ENCODE measurements at places on chromosomes 5 and 9.

GRCh38 chr9:113564498-113565237 lies 101.1 kb downstream of the RGS3 start:
- ATAC-seq: peak; percentile 87

- ATAC-seq: no peak
Observed at GRCh38 chr9:6078382-6079105, 63.1 kb upstream of the RANBP6 start.

DNA sequence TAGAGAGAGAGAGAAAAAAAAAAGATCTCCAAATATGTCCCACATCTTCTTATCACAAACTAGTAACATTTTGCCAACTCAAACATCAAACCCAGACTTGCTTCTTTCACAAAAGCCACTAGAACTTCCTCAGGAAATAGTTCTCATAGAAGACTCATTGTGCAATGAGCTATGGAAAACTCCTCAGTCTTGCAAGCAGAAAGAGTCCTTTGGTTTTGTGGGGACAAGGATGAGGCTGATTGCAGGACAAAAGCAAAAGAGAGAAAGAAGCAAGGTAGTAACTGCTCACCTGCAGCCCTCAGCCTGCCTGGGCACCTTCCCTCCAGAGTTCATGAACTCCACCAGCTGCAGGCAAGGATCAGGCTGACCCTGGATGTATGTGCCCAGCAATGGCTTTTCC lies 399.0 kb downstream of the IRX1 start:
- ATAC-seq: no peak

GRCh38 chr5:34034534-34035327 lies 8.3 kb downstream of the C1QTNF3 start:
- ATAC-seq: no peak

DNA sequence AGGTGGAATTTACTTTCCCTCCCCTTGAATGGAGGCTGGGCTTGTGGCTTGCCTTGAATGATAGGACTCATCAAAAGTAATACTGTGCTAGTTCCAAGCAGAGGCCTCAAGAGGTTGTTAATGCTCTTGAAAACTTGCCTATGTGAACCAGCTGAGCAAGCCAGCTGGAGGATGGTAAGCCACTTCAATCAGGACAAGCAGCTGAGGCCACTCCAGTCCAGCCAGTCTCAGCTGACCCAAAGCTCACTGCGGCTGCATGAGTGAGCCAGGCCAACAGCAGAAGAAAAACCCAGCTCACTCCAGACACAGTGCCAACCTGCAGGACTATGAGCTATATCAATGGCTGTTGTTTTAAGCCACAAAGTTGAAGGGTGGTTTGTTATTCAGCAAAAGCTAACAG lies 182.8 kb downstream of the MCTP1 start:
- no peak for ATAC-seq

- ATAC-seq: no peak
Observed at GRCh38 chr9:8030095-8030494, 230.5 kb upstream of the DMAC1 start.

GRCh38 chr5:166561759-166562158 lies 1729.7 kb upstream of the WWC1 start:
- ATAC-seq: no peak

DNA sequence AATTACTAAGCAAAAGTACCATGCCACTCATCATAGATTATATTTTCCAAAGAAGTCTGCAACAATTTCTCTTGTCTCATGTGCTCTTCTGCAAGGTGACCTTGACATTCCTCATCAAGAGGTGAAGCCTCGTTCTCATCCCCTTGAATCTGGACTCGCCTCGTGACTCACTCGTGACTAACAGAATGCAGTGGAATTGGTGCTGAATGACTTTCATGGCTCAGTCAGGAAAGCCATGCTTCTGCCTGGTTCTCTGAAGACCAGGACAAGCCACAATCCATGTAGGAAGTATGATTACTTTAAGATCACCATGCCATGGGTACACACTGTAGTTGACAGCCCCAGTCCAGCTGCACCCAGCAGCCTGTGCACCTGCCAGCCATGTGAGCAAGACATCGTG lies 335.8 kb downstream of the GADD45G start:
- ATAC-seq: no peak

GRCh38 chr5:124658867-124659557 lies 87.4 kb downstream of the ZNF608 start:
- no peak for ATAC-seq

GRCh38 chr9:130287736-130288135 lies 22.2 kb downstream of the HMCN2 start:
- no peak for ATAC-seq

- ATAC-seq: no peak
Observed at GRCh38 chr9:100364013-100364412, 11.3 kb upstream of the TEX10 start.

DNA sequence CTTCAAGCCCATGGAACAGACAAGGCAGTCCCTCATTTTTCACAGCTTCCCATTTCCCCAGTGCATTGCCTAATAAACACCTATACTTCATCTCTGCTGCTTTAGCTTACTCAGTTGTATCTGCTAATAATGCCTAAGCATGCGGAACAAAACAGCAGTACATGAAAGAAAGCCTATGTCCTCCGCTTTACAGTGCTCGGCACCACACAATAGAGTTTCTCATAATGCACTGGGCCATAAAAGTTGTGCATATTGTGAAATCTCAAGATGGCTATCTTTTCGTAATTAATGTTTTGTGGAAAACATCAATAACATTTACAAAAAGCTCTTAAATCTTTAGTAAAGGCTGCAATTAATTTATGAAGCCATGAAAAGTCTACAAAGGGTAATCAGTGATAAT lies 69.3 kb downstream of the DENND1A start:
- ATAC-seq: no peak

GRCh38 chr9:68997666-68998065 lies 16.2 kb downstream of the PRKACG start:
- ATAC-seq: no peak

DNA sequence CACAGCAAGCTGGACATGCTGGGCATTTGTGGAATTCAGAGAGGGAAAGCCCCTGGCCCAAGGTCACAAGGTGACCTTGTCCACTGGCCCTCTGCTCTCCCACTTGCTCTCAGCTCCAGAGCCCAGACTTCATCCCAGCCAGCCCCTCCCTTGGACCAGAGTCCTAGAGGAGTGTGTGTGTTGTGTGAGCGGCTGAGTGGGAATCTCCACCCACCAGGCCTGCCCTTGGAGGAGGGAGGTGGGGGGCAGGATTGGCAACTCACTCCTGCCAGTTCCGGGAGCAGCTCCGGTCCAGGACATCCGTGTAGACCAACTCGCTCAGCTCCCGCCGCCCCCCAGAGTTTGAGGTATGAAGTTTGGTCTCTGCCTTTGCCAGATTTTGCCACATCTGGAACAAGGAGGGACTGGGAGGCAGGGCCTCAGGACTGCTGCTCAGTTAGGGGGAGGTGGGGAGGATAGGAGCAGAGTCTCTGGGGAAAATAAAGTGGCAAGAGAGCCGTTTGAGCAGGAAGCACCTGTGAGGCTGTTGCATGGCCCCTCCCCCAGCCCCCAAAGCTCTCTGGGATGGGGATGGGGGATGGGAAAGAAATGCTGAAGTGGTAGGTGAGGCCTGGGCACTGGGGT lies 1.4 kb downstream of the MZB1 start:
- ATAC-seq: no peak

GRCh38 chr9:93624977-93625376 lies 48.6 kb downstream of the PHF2 start:
- no peak for ATAC-seq

DNA sequence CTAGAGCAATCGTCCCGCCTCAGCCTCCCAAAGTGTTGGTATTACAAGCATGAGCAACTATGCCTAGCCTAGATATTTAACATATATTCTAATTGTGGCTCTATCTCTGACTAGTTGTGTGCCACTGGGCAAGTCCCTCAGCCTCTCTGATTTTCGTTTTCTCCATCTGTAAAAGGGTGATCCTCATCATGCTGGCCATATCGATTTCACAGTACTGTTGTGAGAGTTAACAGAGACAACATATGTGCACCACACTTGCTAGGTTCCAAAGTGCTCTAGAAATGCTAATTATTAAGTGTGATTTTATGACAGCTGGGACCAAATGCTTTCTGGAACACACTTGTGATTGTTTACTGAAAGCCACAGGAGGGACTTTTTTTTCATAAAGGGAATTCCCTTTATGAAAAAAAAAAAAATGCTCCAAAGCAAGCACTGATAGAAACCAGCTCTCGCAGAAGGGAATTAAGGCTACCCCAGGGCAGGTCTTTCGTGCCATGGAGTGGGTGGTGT lies 78.5 kb upstream of the EPB41L4B start:
- ATAC-seq: no peak

- no peak for ATAC-seq
Observed at GRCh38 chr5:103355579-103355978, 97.0 kb downstream of the MACIR start.

- ATAC-seq: no peak
Observed at GRCh38 chr5:67178085-67178484, 18.5 kb downstream of the CD180 start.

- ATAC-seq: no peak
Observed at GRCh38 chr9:87950296-87950695, 24.0 kb downstream of the CDK20 start.

- no peak for ATAC-seq
Observed at GRCh38 chr5:171840066-171840465, 54.4 kb downstream of the SMIM23 start.

GRCh38 chr9:15549611-15550010 lies 3.2 kb upstream of the CCDC171 start:
- no peak for ATAC-seq

DNA sequence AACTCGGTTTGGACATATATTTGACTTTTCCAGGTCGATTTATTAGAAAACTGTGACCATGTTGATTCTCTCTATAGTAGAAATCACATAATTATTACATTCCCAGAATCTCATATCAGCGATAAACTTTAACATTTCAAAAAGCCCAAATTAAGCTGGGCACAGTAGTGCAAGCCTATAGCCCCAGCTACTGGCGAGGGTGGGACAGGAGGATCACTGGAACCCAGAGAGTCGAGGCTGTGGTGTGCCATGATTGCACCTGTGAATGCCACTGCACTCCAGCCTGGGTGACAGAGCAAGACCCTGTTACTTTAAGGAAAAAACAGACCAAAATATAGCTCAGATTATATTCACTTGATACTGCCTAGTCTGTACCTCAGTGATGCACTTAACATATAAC lies 128.9 kb downstream of the CPLANE1 start:
- no peak for ATAC-seq

DNA sequence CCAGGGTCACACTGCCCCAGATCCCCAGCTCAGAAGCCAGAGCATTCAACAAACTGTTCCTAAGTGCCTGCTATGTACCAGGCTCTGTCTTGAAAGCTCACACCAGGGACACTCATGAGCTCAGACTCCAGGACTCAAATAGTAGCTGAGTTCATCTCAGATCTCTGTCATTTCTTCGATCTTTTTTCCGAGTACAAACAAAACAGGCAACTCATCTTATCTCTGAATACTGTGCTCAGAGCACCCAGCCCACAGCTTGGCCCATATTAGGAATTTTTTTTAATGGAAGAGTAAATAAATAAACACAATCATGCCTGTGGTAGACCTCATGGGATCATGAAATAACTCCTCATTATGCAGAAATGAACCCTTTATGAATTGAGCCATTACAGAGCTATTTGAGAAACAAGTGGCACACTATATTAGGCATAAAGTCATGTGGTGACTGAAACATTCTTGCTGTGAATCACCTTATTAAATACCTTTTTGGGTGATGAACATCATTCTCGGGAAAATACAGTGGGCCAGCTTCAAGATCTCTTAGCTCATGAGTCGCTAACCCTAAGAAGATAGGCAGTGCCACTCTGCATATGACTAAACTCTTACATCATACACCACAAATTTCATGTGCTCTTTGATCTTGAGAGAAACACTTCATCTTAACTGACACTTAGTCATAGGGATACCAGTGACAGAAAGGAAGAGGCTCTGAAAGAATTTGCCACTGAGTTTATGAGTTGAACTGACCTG lies 9.9 kb downstream of the SH3RF2 start:
- ATAC-seq: no peak

DNA sequence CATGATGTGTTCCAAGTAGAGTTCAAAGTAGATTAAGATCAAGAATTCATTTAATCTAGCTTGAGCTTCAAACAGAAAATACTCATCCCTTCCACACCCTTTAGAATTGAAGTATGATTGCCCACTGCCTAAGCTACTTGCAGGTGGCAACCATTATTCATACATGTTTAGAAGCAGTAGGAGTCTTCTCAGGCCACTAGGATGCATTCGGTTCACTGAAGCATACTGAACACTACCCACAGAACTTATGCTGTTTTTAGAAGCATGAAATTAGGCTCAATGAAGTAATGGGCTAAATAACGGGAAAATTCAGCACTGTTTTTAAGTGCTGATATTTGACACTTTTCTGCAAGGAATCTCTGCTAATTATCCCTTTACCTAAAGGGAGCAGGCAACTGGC lies 263.4 kb downstream of the DEPDC1B start:
- ATAC-seq: no peak

- ATAC-seq: no peak
Observed at GRCh38 chr5:5822729-5823257, 400.3 kb downstream of the ICE1 start.

- ATAC-seq: no peak
Observed at GRCh38 chr5:38543886-38544285, 12.6 kb downstream of the LIFR start.

DNA sequence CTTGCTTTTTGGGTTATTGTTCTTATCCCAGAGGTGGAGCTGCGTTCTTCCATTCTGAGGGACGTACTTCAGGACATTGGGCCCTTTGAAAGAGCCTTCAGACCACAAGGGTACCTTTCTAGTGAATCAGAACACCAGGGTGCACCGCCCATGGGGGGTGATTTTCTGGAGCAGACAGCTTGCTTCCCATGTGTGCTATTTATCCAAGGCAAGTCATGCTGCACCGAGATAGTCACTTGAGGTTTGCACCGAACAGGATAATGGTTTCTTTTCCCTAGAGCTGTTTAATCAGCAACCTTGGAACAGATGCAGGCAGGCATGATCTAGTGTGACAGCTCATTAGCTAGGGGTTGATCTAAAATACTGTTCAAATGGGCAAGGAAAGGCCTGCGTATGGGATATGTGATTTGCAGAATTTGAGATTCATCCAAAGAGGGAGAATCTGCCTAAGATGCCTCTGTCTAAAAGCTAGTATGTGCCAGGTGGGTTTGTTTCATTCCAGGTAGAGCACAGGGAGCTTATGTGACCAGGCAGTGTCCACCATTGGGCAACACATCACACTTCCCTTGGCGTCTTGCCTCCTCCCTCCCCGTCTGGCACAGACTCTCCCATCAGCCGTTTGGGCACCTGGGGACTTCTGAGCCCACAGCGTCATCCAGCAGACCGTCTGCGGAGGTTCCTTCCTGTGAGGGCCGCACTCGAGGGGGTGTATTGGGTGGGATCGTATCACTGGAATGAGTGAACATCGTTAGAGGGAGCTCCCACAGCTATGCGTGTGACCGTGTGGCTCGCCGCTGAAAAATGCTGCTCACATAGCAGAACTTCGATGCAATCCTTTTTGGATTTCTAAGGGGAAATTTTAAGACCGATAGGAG lies 23.0 kb downstream of the ABL1 start:
- ATAC-seq: peak; percentile 66

- ATAC-seq: peak; percentile 86
Observed at GRCh38 chr5:137880313-137880712, 8.9 kb upstream of the PKD2L2 start.

DNA sequence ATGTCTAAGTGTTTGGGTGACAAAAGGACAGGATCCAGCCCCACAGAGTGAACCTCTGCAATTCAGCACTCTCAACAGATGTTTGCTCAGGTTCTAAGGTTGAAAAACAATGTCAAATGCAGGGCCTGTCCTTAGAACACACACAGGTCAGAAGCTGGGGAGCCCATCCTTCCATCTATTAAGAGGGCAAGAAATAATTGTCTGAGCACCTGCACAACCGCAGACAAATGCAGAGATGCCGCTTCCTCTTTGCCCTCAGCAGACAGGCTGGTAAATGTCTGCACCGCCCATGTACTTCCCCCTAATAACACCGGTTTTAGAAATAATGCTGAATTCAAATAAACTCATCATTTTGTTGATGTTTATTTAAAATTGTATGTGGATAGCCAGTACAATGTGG lies 414.5 kb upstream of the ADAMTS16 start:
- ATAC-seq: no peak

All from gastroesophageal sphincter (tissue), 4 donors.